ENCODE measurements at places on chromosomes 5 and 9.

- DNase-seq = no peak
These were observed 15.7 kb downstream of the KIAA1958 start for GRCh38 chr9:112502175-112502946.

- DNase-seq = no peak
These were observed 62.0 kb downstream of the ENC1 start for GRCh38 chr5:74578356-74579044.

GRCh38 chr9:81589819-81590218, 99.5 kb downstream of the TLE1 start:
- no peak for DNase-seq

- DNase-seq = no peak
These were observed 282.9 kb upstream of the WWC1 start for GRCh38 chr5:168008555-168008954.

DNA sequence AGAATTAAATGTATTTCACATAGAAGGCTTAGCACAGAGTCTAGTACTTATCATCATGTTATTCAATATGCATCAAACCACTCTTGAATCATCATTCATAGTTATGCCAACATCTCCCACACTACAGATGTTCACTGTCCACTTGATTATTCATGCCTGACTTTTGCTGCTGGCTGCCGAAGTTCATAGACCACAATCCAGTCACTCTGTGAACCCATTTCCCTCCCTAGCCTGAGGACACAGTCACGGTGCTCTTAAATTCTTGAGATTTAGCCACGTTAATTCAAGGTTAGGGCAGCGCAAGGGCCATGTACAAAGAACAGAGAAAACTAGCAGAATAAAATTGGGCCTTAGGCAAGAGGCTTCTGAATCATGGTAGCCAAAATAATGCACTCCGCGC, 32.4 kb downstream of the ABCA1 start:
- DNase-seq = no peak

DNA sequence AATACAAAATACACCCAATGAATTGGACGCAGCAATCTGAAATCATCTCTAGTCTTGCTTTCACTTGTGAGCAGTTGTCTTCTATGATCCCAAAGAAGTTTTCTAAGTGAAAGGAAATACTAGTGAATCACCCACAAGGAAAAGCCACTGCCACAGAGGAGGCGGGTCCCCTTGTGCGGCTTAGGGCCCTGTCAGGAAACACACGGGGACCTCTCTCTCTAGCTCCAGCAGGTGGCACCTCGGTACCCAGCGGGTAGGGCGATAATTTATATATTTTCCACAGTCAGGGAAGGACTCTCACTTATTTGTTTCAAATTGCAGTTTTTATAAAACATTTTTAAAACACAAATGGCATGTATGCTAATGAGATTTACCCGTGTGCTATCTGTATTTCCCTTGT, 417.1 kb downstream of the KDM4C start:
- no peak for DNase-seq

Data from HCT116 (cell line).